ENCODE measurements at places on chromosomes 5 and 9.
A peak's percentile ranks its signal among the peaks of the same experiment; 100 is the strongest.

DNA sequence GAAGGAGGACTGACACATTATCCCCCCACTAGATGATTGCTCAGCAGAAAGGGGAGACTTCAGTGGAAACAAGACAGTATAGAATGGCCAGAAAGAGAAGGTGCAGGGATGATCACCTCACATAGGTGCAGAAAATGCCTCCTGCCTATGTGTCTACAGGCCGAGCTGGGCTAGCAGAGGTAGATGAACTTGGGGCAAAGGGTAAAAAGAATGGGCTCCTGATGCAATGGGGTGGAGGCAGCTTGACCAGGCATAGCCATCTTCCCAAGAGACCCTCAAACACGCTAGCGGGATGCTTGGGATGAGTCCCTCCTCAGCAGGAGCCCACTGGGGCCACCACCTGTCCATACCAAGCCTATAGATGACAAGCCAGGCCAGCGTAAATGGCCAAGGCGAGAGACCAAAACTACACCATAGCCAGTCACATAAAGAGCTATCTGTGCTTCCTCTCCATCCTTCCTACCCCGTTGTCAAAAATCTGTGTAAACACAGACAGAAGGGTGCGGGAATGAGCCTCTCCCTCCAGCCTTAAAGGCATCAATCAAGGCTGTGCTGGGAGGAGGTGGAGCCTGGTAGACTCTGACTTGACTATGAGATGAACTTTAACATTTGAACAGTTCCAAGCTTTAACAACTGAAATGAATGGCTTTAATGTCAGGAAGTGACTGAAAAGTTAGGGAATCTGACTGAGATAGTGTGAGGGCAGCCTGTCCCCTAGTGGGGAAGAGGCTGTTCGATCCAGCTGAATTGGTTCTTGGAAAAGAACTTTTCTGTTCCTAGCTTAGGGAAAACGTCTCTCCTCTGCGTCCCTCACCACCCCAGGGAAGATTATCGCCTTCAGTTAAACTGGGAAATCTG lies 10.4 kb downstream of the C9orf152 start:
- no peak for DNase-seq

DNA sequence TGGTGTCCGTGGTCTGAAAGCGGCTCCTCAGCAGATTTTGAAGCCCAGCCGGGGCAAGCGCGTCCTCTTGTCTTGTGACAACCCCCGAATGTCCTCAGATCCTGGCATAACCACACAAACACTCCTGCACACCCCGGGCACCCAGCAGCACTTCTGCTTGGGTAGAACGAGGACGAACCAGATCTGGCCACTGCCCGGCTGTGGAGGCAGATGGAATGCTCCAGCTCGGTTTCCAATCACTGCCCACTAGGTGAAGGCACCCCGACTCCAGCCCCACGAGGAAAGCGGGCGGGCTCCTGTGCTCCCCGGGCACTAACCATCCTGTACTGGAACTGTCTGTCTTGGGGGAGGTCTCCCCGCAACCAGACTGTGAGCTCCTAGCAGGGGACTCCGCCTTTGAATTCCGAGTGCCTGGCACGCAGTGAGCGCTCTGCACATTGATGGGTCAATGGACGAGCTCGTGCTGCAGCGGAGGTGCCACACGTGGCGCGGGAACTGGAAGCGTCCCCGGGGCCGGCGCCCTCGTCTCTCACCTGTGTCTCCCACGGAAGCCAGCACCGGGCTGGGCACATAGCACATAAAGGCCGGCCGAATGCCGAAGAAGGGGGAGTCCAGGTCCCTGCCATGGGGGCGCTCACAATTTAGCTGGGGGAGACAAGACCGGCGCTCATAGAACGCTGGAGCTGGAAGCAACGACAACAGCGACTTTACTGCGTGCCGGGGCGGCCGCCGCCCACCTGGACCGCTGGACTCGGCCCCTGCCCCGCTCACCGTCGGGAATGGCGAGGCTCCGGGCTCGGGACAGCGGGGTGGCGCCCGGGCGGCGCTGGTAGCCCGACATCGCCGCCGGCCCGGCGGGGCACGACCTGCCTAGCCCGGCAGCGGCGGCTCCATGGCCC lies 608 bp downstream of the ENTR1 start:
- peak; percentile 16 for DNase-seq

DNA sequence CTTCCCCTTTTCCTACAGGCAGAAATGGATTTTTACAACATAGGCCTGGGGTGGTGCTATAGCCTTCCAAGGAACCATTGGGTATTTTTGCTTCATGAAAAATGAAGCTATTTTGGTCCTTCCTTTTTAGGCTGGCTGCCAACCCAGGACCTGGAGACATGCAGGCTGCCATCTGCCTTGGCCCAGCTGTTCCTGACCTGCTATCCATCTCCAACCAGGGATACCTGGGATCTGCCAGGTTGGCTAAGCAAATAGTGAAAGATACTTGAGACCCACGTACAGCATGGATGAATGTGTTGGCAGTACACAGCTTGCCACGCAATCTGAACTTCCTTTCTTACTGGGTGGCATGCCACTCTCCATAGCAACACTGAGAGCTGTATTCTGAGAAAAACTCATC lies 31.1 kb downstream of the MRPS27 start:
- DNase-seq = no peak

GRCh38 chr5:36651761-36652685 lies 45.6 kb downstream of the SLC1A3 start:
- no peak for DNase-seq

- DNase-seq = no peak
Measured at GRCh38 chr9:33906769-33907168, 89.8 kb downstream of the UBE2R2 start.

- DNase-seq = no peak
Measured at GRCh38 chr5:133525126-133525525, 87.2 kb downstream of the FSTL4 start.

DNA sequence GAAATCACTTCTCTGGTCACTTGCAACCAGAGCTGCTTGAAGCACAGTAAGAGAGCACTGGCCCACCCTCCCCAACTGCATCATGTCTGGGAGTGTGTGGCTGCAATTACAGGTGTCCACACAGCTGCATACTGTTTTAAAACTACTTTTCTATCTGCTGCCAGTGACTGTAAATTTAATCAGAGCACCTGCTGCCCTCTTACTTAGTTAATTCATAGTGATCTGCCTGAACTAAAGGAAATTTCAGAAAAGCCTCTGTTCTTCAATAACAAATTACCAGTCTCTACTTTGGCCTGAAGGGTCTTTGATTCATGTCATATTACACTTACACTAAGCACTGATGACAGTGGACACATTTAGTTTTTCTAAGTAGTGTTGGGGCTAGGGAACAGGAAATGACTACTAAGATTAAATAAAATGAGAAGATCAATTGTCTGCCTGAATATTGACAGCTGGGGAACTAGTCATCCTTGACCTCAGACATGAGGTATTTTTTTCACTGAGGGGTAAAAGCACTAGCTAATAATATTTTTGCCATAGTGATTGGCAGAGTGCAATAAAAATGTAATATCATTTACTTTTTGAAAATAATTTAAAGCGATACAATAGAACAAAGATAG lies 788.9 kb upstream of the GRAMD2B start:
- DNase-seq = no peak

DNA sequence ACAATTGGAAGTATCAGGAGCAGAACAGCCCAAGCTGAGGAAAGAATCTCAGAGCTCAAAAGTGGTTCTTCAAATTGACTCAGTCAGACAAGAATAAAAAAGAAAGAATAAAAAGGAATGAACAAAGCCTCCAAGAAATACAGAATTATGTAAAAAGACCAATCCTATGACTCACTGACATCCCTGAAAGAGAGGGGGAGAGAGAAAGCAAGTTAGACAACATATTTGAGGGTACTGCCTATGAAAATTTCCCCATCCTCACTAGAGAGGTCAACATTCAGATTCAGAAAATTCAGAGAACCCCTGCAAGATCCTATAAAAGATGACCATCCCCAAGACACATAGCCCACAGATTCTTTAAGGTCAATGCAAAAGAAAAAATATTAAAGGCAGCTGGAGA lies 173.2 kb downstream of the ALDH1A1 start:
- DNase-seq = no peak

DNA sequence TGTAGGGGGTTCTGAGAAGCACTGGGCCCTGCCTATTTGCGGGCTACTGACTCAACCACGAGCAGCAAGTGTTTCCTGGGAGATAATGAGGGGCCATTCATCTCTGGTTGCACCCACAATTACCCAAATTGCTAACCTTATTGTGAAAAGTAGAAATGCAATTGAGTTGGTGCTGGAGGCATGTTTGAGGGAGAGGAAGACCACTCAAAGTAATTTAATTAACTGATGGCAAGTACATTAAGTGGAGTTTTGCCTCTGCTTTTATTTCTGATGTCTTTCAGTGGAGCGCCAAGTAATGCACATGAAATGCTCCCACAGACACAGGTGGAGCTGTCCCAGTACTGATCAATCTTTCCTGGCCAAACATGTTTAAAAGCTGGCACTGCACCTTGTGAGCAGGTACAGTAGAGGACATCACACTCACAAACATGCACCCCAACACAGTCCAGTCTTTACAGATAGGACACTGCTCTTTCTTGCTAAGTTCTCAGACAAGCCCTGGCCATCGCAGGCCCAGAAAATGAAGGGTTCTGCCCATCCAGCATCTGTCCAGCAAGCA lies 195.4 kb downstream of the HSPA4 start:
- no peak for DNase-seq

DNA sequence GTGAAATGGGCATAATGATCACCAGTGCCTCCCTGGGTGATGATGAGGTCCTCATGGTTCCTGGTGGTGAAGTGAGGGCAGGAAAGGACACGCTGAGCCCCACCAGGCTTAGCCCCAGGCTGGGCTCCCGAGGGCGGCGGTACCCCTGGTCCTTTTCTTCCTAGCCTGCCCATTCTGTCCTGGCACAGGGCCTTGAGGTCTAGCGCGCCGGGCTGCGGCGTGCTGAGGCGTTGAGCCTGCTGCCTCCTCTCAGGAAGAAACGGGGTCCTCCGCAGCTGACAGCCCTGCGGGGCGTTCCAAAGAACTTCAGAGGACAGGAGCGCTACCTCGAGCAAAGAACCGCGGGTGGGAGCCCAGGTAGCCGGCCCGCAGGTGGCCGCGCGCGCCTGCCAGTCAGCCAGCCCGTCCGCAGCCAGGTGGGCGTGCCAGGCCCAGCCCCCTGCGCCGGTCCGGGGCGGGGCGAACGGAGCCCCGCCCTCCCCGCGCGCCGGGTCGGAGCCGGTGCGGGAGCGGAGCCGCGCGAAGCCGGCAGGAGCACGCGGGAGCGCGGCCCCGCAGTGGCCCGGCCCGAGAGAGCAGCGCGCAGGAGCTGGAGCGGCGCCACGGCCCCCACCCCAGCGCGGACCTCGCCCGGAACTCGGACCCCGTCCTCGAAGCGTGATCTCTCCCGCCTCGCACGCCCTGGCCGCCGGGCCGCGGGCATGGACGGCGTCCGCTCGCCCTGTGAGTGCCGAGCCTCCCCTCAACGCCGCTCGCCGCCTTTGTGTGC lies at the start of gene WNK2:
TSS of gene WNK2 (plus strand) at position 477 of the 769 bp plus-strand sequence. CDS start 791 bp downstream, outside the sequence.
- DNase-seq = peak; percentile 37

DNA sequence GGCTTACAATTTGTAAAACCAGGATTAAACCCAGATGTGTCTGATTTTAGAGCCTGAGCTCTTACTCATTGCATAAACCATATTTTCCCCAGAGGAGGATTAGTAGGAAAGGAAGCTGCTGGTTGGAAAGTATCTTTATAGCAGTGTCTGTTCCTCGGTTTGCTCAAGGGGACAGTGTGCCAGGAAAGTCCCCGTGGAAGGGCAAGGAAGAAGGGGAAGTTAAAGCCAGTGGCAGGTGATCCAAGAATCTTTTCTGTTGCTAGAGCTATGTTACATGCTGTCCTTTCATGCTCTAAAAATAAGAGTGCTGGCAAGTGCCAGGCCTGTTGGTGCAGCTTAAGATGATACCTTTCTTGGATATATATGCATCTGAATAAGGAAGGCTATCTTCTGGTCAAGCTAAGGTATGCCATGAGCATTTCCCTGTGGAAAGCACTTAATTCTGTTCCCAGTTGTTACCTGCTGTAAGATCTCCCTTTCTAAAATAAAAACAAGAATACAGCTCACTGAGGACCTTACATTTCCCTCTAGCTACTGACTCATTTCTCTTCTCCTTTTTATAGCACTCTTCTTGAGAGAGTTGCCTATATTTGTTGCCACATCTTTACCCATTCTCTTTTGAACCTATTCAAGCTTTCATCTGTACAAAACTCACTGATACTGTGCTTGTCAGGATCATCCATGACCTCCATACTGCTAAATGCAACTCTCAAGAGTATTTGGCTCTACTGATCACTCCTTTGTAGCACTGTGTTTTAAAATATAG lies 8.0 kb downstream of the PDCD1LG2 start:
- DNase-seq = no peak

All from central memory CD4-positive, alpha-beta T cell (primary cell).